ENCODE measurements at places on chromosomes 3 and 15.

- no peak for DNase-seq
Measured at GRCh38 chr15:63389902-63390670, 8.4 kb upstream of the CA12 start.

DNA sequence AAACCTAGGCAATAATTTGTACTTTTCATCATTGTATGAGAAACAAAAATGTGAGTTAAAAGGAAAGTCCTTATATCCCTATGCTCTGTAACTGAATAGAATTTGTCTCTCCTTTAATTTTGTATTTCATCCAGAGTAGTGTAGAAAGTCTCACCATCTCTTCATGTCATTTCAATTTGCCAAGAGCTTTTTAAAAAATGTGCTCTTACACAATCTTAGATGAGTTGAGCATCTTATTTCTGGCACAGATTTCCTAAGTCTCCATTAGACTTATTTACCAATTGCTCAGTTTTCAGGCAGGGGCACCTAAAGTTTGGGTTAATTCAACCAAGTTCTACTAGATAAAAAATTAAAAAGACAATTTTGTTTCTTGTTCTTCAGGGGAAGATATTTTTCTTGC is 201.5 kb upstream of the RBMS3 start:
- no peak for DNase-seq

- no peak for DNase-seq
Measured at GRCh38 chr3:132253262-132253878, 63.8 kb upstream of the ACP3 start.

- no peak for DNase-seq
Measured at GRCh38 chr3:162019817-162020216, 523.2 kb downstream of the OTOL1 start.

GRCh38 chr3:102084704-102085103 is 235.4 kb downstream of the NFKBIZ start:
- no peak for DNase-seq

- no peak for DNase-seq
Measured at GRCh38 chr3:117016378-117016777, 306.8 kb downstream of the TUSC7 start.

GRCh38 chr15:65888981-65889380 is 19.7 kb downstream of the RAB11A start:
- no peak for DNase-seq

GRCh38 chr3:139930211-139930610 is 4.8 kb upstream of the CLSTN2 start:
- no peak for DNase-seq
